Activated CD4-positive, CD25-positive, alpha-beta regulatory T cell (primary cell): ENCODE measurements at places on chromosomes 11 and 22.

- DNase-seq: no peak
These were observed 13.6 kb upstream of the MAPK11 start for GRCh38 chr22:50283821-50284220.

GRCh38 chr11:10990160-10990559 lies 132.3 kb upstream of the ZBED5 start:
- DNase-seq: no peak

- no peak for DNase-seq
These were observed 751 bp downstream of the FIBIN start for GRCh38 chr11:26994631-26995095.

GRCh38 chr11:126407101-126407521 lies 51.6 kb downstream of the ST3GAL4 start:
- DNase-seq: no peak

- no peak for DNase-seq
These were observed 25.0 kb upstream of the FZD4 start for GRCh38 chr11:86980086-86980796.

DNA sequence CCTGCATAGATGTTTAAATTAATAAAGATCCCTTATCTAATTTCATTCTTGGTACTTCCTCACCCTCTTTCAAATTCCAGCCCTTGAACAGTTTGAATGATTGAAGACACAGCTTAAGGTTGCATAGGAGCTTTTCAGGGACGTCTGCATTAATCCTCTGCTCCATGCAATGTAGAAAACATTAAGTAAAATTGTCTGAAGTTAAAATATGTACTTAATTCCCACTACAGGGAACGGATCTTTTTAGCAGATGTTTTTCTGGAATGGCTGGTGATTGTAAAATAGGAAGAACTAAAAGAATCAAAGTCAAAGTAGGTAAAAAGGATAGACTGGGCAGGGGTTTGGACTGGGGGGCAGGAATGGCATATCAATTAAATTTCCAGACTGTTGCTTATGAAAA lies 58.9 kb downstream of the ABTB2 start:
- no peak for DNase-seq

- no peak for DNase-seq
These were observed 108.1 kb upstream of the THY1 start for GRCh38 chr11:119531056-119531455.

GRCh38 chr11:34600339-34601084 lies 20.4 kb upstream of the EHF start:
- DNase-seq: no peak

- no peak for DNase-seq
These were observed 32.7 kb downstream of the P4HA3 start for GRCh38 chr11:74278721-74279161.

DNA sequence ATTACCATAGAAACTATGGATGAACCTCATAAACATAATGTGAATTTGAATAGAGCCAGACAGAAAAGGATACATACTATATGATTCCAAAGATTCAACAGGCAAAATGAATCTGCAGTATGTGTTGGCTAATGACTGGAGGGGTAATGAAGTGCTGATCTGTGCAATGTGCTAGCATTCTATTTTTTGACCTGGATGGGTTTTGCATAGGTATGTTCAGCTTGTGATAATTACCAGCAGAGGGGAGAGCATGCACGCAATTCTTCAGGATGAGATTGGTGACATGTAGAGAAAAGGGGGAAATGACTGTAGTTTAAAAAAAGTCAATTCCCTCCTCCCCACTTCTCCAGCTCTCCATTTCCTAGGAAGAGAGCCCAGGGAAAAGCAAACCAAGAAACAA lies 618 bp upstream of the CCDC81 start:
- DNase-seq: no peak

DNA sequence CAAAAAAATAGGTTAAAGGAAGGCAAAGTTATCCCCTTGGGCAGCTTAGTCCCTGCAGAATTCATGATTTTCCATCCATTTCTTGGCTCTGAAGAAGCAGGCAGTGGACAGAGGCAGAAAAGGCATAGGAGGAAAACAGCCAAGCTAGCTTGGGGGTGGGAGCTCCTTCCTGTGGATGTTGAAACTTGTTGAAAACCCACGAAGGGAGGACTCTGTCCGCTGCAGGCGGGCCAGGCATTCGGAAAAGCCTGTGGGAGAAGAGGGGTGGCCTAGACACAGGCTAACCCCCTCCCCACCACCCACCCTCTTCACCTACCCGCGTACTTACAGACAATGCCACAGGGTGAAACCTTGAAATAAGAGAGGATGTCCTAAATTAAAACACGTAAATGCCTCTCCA lies 72.1 kb downstream of the C22orf31 start:
- DNase-seq: no peak

DNA sequence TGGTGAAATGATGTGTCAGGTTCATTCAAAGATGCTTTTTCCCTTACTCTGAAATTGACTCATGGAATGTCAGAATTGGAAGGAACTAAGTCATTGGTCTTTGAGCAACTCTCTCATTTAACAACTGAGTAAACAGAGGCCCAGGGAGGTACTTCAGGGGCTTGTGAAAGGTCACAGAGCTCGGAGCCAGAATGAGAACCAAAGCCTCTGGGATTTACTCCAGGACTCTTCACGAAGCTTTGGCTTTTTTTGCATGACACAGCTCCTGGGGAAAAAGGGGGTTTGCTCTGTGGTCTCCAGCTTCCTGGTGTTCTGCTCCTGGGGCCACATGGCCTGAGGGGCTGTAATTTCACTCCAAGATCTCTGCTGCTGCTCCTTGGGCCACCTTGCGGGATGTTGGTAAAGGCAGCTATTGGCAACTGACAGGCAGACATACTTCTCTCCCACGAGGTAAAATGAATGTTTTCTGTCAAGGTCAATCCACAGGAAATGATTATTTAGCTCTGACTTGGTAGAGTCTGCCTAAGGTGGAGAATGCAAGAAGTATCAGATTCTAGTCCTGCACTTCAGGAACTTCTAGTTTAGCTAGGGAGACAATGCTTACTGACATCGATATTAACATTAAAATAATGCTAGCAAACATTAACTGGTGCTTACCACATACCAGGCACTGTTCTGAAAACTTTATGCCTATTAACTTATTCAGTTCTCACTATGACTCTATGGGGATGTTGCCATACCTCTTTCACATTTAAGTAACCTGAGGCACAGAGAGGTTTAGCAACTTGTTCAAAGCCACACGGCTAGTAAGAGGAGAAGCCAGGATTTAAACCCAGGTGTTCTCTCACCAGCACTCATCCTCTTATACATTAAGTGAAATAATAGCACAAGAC lies 16.1 kb downstream of the PKNOX2 start:
- DNase-seq: no peak

DNA sequence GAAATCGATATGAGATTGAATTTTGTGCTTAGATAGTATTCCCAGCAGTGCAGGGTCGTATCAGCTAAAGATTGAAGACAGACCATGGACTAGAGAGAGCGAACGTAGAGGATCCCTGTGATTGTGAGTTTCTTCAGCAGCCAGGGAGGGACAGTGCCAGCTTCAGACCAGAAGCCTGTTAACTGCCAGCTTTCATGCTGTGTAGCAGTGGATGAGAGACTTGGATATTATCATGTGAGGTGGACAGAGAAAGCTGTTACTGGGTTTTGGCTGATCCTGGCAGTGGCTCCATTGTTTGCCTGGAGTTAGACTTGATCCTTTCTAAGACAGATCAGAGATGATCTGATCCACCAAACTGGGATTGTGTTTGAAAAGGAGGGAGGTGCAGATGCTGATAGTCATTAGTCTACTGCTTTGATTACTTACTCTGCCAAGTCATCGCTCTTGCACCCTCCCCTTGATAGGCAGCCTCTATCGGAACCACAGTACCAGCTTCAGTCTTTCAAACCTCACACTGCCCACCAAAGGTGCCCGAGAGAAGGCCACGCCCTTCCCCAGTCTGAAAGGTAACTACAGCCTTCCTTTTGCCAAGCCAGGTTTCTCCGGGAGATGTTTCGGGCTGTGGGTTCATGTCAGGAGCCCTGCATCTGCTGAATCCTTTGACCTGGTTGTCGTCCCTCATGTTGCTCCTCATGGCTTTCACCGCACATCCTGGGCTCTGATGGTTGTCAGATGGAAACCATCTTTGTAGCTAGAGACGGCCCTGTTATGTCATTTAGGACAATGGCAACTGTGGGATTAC lies 16.2 kb downstream of the MADD start:
- DNase-seq: no peak
